Cardiac muscle cell (in vitro differentiated cells and primary cell): ENCODE measurements at places on chromosomes 1 and 21.
A peak's percentile ranks its signal among the peaks of the same experiment; 100 is the strongest.

- DNase-seq, result no peak
Measured at GRCh38 chr1:29284961-29285560, 48.7 kb downstream of the PTPRU start.

DNA sequence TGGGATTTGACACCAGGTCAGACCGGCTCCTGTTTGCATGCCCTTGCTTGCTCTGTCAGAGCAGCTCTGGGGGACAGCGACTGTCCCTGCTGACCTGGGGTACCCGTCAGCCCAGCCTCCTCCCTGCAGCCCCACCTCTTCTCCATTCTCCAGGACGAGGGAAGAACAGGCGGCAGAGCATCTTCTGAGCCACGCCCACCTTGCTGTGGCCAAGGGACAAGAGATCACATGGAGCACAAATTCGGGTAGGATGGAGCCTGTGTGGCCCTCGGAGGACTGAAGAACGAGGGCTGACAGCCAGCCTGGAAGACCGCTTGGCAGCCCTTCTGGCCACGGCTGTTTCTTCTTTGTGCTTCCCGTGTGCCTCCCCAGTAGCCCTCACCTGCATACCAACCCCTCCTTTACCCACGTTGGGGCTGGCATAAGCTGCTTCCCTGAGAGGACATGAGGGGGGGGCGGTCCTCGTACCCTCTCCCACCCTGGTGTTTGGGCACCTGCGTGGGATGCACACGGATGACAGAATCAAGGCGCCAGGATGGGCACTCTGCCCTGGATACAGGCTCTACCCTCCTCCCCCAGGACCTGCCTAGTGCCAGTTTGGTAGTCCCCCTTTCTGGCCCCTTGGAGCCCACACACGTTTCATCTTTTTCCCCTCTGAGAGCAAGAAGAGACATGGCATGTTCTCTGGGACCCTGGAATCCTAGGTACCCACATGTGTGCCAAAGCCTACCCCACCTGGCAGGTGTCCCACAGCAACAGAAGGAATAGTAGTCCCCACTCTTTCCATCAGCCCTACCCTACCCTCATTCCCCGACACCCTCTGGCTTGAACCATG, 26.9 kb downstream of the CDK18 start:
- DNase-seq, result no peak

GRCh38 chr21:17612023-17612564, 607 bp downstream of the BTG3 start:
- peak; percentile 21 for DNase-seq

DNA sequence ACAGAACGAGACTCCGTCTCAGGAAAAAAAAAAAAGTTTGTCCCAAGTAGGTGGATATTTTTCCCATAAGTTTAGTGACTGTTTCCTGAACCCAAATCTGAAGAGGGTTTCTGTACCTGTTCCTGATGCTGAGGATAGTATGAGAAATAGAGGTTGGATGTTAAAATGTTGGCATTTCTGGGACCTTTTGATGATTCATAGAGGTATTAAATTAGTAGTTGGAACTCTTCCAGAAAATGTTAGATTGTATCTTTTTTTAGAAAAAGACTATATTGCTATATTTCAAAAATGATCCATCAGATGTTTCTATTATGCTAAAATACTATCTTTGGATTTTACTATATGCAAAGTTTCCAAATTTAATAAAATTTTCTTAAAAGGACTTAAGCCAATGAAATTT, 2.9 kb upstream of the CENPL start:
- DNase-seq, result no peak

GRCh38 chr1:240107058-240107684, 15.5 kb downstream of the FMN2 start:
- no peak for DNase-seq

- DNase-seq, result no peak
Measured at GRCh38 chr1:50246869-50247268, 138.1 kb downstream of the ELAVL4 start.

DNA sequence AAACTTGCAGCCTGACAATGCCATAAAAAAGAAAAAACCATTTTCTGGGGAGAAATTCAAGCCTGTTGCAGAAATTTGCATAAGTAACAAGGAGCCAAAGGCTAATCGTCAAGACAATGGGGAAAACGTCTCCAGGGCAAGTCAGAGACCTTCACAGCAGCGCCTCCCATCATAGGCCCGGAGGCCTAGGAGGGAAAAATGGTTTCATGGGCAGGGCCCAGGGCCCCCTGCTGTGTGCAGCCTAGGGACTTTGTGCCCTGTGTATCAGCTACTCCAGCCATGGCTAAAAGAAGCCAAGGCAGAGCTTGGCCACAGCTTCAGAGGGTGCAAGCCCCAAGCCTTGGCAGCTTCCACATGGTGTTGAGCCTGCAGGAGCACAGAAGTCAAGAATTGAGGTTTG, 369.5 kb downstream of the NTNG1 start:
- DNase-seq, result no peak

- DNase-seq, result peak; percentile 83
Measured at GRCh38 chr1:16243936-16244649, 7.1 kb upstream of the CPLANE2 start.

GRCh38 chr1:29090937-29091618, 32.6 kb downstream of the TMEM200B start:
- DNase-seq, result no peak

DNA sequence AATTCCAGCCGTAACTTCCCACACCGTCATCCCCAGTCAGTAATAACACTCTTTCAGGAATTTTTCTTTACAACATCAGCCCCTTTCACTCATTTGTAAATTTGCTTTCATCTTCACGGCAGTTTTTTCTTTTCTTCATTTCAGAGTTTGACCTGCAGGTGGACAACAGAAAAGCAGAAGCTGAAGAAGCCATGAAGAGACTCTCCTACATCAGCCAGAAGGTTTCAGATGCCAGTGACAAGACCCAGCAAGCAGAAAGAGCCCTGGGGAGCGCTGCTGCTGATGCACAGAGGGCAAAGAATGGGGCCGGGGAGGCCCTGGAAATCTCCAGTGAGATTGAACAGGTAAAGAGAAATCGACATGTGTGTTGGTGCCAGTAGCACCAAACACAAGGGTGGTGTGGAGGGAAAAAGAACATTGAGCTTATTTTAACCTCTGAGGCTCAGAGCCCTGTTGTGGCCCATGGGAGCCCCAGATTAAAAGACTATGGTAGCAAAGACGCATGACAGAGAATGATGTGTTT, 53.2 kb downstream of the LAMC2 start:
- no peak for DNase-seq

- no peak for DNase-seq
Measured at GRCh38 chr21:40187244-40187643, 320.0 kb downstream of the PCP4 start.

GRCh38 chr1:145777357-145778145, 46.3 kb downstream of the RNF115 start:
- no peak for DNase-seq

DNA sequence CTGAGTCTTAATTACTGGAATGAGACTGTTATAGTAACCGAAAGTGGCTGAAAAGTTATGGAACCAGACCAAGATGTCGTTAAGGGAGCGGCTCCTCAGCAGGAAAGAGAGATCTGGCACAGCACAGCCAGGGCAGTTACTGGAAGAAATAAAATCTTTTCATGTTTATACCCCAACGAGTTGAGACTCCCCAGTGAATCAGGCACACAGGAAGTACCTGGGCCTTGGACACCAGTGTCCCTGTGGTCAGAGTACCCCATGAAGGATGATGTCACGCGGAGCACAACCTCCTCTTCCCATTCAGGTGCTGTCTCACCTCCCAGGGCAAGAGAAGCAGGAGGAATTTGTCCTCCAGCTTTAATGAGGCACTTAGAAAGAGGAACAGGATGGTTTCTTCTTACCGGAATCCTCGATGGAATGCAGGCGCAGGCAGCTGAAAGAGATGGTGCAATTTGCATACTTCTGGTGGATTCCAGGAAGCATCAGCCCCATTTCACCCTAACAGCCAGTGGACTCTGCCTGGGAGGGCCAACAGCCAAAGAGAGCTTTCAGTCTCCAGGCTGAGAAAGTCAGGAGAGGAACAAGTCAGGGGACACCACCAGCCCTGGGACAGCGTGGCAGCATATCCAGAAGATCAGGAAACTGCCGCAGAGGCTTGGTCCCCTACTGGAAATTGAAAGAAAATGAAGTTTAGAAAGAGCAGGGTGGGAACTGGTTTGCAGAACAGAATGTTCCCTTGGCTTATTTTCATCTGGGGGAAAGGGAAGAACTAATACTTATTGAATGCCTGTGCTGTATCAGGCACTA, 35.9 kb upstream of the CTTNBP2NL start:
- DNase-seq, result peak; percentile 97

DNA sequence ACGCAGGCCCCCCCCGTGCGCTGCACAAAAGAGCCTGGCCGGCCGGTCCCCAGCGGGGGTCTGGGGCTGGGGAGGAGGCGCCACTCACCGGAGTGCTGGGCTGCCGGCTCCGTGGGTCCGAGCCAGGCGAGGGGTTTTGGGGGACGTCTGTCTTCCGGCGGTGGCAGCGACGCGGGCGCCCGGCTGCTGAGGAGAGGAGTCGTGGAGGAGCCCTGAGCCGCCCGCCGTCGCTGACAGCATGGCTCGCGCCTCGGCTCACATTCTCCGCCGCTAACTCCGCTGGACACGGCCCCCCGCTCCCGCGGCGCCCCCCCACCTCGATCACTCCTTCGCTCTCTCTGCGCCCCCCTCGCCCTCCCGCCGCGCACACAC, 649 bp downstream of the AHDC1 start:
- no peak for DNase-seq

- no peak for DNase-seq
Measured at GRCh38 chr1:38194472-38194871, 147.9 kb upstream of the POU3F1 start.

GRCh38 chr1:27879374-27880082, 7.2 kb downstream of the THEMIS2 start:
- DNase-seq, result no peak

DNA sequence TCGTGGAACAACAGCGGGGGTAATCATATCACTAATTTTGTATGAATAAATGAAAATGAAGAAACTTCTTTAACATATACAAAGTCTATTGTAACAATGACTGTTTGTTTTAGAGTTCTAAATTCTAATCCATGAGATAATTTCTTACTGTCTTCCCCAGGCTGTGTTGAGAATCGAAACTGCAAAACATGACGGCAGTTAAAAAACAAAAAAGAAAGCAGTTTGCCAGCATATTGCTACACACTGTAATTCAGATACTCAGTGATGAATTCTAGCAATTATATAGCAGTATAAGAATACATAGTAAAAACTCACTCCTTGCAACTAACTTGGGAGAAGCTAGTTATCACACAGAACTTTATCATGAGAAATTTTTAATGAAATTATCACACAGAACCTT, 22.1 kb downstream of the INSL5 start:
- no peak for DNase-seq

DNA sequence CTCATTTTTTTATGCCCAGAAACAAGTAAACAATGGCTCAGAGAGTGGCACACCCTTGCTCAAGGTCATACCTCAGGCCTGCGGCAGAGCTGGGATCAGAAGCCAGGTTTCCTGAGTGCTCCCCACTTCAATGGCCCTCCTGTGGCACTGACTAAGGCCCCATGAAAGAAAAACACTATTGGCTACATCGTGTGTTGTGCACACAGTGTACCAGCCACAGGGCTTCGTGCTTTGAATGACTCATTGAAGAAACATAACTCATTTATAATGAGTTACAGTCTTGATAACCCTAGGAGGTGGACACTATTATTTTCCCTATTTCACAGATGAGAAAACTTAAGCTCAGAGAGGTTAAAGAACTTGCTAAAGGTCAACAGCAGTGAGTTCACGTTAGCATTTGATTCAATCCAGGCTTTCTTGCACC, 91.2 kb downstream of the TRABD2B start:
- DNase-seq, result no peak

DNA sequence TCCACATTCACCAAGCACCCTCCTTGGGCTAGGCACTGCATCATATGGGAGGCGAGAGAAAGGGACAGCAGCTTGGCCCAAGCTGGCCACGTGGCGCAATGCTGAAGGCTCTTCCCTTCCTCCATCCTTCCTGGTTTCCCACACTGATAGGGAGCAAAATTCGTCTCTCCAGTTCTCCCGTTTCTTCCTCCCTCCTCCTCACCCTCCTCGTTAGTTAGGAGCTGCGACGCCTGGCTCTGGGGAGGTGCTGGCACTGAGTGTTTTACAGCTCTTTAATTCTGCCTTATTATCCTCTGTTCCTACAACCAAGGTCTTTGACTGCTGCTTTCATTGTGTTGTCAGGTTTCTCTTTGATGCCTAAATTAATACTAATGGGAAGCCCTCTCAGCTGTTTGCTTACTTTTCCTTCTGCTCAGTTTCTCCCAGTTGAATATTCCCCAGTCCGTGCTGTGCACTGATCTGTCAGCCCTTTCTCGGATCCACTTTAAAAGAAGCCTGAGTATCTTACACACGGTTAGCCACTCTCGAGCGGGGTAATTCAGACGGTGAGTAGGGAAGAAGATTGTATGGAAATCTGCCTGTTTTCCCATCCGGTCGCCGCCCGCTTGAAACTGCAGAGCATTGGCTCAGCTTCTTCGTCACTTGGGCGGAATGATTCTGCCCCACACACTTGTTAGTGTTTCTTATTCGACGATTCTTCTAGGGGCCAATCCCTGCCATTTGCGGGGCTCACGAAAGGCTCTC, 56.2 kb upstream of the SMYD2 start:
- peak; percentile 64 for DNase-seq

DNA sequence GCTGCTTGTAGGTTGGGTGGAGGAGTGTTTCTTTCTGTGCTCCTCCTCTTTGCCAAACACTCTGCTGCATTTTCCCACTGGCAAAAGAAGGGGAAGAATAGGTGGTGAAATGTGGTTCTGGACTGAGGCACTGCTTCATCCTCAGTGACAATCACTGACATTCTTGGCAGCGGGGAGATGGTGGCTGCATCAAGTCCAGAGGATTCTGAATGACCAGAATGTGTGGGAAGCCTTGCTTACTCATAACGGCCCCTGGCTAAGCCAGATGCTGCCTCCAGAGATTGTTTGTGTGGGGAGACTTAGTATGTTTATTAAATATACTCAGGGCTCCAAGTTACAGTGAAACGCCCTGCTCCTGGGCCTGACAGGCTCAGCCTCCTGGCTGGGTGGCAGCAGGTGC, 160.3 kb downstream of the CACNA1E start:
- DNase-seq, result no peak
